ENCODE measurements at places on chromosomes 16 and 17.

DNA sequence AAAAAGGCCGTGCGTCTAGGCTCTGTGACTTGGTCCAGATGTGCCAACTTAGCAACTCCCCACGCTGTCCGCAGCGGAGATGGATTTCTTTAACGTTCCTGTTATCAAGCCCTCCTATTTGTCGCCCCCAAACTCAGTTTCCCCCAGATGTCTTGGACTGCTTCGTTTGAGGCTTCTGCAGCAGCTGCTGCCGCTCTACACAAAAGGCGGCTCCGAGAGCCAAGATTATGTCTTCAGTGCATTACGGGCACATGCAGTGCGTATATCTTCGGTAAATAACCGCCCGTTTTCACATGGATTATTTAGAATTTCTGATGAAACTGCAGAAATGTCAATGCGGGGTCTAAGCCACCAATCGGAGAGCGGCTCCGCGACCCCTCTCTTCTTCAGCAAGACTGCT, 240.6 kb upstream of the ZFHX3 start:
- DNase-seq, result no peak

DNA sequence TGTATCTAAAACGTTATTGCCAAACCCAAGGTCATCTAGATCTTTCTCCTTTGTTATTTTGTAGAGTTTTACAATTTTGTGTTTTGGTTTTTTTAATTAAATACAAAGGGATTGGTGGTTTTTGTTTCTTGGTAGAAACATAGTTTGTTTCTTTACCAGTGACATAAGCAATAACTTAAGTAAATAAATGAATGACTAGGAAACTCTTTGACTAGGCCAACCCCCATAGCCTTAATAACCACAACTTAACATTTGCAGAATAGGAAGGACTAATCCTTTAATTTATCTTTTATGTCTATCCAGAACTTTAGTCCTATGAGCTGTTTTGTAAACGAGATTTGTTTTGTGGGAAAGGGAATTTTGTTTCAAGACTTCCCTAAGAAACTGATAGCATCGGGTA, 162.5 kb downstream of the PRKCA start:
- DNase-seq, result no peak

DNA sequence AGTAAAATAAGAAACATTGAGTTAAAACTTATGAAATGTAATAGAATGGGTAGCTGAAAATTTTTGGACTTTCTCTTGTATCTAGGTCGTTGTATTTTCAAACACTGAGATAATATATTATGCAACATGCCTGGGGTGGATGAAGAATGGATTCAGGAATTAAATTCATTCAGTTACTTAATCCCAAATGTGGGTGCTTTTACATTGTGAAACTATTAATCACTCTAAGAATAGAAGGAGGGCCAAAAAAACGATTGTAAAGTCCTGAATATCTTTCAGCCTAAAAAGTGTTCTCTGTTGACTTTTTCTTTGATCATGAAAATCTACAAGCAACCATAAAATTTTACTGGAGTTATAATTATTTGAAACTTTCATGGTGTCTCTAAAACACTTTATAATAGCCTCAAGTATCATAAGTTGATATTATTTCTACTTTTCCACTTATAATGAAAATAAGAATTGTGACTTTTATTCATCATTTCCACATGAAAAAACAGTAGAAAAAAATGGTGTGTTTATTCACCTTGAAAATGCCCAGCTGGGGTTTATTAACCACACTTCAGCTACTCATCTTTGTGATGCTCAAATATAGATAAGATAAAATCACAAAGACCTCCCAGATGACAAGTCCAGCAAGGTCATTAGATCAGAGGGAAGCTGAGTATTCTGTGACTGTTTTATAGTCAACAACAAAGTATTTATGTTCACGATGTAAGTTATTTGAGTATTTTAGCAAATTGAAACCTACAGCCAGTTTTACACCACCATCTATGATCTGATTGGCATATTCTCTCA, 619.9 kb upstream of the SOX9 start:
- no peak for DNase-seq

DNA sequence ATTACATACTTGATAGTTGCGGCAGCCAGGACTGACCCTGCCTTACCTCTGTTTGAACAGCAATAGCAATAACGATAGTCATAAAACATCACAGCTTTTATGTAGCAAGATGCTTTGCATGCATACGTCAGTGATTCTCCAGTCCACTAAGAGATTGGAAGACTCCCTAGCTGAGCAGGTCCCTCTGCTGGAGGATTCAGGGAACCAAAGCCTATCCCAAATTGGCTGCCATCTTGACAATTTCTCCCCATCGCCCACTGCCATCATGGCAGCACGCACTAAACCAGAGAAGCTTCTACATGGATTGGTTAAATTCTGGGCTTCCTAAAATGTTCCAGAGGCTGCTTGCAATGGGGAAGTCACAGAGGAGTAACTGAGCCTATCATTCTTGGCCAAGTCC, 360.6 kb upstream of the XYLT1 start:
- no peak for DNase-seq

DNA sequence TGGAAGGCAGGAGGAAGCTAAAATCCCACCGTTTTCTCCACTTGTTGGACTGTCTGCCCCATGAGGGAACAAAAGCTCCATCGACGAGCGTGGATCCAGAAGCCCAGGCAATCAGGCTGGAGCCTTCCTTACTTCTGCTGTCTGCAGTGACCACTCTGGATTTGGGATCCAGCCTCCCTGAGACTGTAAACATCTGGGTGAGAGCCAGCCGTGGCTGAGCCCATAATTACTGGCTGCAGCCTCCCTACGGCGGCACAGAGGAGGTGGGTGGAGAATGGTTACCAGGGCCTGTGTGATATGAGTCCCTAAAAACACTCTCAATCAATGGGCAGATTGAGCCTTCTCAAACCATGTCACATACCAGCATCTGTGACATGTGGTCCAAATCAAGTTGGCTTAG, 158.2 kb downstream of the FOXL1 start:
- no peak for DNase-seq

DNA sequence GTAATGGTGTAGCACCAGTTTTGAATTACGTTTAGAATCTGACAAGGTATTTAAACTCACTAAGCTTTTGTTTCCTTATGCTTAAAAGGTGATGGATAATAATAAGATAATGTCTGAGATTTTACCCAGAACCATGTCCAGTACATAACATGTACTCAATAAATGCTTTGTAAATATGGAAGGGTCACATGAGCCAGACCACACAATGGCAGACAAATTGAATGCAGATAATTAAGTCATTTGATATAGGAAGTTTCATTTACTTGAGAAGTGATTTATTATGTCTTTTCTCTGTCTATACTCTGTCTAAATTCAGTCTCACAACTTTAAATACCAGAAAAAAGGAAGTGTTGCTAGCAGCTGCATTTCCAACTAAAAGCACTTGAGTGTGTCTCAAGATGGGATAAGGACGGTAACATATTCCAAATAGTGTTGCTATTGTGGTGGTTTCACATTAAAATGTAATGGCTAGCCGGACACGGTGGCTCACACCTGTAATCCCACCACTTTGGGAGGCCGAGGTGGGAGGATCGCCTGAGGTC, 52.5 kb upstream of the DHX40 start:
- DNase-seq, result no peak

DNA sequence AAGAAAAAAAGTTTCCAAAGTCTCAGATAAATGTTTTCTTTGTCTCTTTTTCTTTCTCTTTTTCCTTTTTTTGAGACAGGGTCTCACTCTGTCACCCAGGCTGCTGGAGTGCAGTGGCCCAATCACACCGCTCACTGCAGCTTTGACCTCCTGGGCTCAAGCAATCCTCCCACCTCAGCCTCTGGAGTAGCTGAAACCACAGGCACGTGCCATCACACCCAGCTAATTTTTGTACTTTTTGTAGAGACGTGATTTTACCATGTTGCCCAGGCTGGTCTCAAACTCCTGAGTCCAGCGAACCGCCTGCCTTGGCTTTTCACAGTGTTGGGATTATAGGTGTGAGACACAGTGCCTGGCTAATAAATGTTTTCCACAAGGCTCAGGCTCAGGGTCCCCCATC, 53.3 kb upstream of the KSR1 start:
- DNase-seq, result no peak

DNA sequence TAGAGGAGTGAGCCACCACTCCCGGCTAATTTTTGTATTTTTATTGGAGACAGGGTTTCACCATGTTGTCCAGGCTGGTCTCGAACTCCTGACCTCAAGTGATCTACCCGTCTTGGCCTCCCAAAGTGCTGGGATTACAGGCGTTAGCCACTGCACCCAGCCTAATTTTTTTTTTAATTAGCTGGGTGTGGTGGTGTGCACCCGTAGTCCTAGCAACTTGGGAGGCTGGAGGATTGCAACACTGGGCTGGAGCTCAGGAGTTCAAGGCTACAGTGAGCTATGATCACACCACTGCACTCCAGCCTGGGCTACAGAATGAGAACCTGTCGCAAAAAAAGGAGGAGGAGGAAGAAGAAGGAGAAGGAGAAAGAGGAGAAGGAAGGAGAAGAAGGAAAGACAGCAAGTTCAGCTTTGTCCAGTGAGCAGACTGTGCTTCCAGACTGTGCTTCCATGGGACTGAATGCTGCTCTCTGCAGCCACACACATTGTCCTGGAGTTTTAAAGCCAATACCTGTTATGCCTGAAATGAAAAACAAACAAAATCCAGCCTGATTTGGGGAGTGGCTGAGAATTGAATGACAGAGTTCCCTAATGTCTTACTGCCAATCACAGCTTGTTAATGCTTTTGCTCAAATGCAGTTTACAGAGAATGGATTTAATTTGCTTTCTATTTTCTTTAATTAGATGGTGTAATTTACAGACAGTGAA, 2.8 kb upstream of the TNFRSF13B start:
- no peak for DNase-seq

DNA sequence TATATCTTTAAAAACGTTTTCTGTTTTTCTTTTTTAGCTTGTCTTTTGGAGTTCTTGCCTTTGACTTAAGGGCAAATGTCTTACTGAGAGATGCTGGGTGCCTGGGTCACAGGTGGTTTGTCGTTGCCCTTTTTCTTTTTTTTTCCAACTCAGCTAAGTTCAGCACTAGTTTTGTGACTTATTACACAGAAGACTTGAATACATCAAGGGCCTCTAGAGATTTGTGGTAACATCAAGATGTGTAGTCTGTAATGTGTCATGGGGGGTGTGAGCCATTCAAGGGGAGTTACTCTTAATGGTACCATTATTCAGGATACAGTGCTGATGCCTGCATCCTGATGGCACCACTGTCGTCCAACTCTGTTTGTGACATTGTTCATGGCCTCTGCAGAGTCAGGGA, 95.1 kb downstream of the PRKCA start:
- DNase-seq, result no peak

- DNase-seq, result no peak
Observed at GRCh38 chr16:66851166-66851964, 7.2 kb downstream of the CA7 start.

DNA sequence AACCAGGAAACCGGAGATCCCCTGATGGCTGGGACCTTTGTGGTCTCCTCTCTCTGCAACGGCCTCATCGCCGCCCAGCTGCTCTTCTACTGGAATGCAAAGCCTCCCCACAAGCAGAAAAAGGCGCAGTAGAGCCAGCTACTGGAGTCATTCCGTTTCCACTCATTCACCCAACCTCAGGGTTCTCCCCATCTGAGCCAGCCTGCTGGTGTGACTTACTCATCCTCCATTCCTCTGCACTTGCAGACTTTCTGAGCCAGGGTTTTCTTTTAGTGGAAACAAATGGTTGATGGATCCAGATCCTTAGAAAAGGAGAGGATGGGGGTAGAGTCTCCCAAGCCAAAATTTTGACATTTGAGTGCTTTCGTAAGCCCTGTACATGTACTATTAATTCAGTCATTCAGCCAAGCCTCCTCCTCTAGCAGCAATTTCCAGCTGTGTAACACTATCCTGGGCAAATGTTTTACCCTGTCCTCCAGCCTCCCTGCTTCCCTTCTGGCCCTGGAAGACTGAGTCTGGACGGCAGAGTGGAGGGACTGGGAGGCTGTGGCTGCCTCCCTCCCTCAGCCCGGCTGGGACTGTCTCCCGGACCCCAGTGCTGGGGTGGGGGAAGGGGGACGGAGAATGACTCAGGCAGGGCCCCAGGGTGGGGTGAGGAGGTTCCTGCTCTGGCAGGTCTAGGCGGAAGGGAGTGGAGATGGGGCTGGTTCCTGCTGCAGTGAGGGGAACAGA, 2.3 kb downstream of the SOX15 start:
- no peak for DNase-seq

DNA sequence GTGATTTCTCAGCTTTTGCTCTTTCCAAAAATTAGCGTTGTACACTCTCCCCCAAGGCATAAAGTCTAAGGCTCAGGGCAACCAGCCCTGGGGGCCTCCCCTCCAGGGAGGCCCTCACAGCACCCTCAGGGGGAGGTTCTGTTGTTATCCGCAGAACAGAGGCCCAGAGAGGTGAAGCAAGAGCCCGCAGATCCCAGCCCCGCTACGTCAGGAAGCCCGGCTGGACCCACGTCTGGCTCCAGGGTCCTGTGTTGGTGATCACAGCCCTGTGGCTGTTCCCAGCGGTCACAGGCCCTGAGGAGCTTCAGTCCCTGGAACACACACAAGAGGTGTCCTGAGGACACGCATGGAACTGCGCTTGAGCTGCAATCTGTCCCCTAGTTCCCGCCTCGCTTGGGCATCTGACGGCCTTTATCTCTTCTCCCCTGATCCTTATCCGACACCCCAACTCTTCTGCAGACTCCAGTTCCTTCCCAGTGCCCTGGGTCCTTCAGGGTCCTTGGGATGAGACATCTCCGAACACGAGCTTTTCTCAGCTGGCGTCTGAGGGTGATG, 1.1 kb upstream of the ZG16B start:
- DNase-seq, result no peak

DNA sequence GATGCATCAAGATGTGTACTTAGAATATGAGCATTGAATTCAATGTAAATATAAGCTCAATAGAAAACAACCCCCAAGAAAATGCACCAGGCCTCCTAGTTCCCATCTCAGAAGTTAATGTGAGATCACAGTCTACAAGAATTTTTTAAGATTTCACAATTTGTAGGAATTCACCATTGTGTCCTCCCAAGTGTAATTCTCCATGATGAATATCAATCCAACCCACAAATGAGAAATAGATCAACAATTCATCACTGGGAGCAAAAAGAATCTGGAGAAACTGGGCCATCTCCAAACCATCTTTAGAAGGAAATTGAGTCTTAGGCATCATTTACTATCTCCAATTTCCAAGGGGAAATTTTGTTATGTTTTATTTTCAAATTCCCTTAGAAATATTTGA, 310.5 kb upstream of the GOT2 start:
- no peak for DNase-seq

- DNase-seq, result no peak
Observed at GRCh38 chr16:70396246-70396904, 42.5 kb downstream of the ST3GAL2 start.

GRCh38 chr16:16155234-16155633, 68.1 kb downstream of the ABCC6 start:
- no peak for DNase-seq

All from DMS153 (cell line).